ENCODE measurements at places on chromosomes 16 and 17. TPM values are rescaled to one million over a fixed set of nuclear protein-coding genes. Genes with fewer than 3 reads are reported as not detected.

The HEATR9 gene
- total RNA-seq: not detected

The TMEM114 gene
- total RNA-seq: not detected

The SLC4A1 gene
- not detected for total RNA-seq

The NXN gene
- 57.7 TPM for total RNA-seq

The RNU2-1 gene
- not detected for total RNA-seq
